ENCODE measurements at places on chromosomes 2 and 18.

- no peak for DNase-seq
Observed at GRCh38 chr2:17177088-17177487, 341.2 kb downstream of the RAD51AP2 start.

DNA sequence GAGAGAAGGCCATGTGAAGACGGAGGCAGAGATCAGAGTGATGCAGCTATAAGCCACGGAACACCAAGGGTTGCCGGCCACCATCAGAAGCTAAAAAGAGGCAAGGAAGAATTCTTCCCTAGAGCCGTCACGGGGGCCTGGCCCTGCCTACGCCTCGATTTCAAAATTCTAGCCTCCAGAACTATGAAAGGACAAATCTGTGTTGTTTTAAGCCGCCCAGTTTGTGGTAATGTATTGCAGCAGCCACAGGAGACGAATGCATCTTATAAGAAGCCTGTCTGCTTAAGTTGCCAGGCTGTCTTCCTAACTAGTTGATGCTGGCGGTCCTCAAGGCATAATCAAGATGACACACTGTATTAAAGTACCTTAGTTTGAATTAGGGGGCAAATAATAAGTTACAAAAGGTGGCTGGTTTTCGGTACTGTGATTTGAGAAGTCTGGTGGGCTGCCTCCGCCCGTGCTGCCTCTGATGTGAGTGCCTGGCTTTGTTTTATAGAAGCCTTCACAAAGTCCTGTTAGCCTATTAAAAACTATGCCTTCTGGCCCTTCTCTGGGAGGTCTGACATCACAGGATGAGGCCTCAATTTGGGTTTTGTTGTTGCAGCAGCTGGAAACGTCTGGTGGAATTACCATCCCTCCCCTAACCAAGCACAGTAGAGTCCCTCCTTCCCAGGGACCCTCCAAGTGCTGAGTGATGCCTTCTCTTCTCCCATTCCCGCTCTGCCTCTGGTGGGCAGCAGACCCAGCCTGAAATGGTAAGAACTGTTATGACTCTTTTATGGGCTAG is 53.6 kb downstream of the SRD5A2 start:
- DNase-seq, result no peak

DNA sequence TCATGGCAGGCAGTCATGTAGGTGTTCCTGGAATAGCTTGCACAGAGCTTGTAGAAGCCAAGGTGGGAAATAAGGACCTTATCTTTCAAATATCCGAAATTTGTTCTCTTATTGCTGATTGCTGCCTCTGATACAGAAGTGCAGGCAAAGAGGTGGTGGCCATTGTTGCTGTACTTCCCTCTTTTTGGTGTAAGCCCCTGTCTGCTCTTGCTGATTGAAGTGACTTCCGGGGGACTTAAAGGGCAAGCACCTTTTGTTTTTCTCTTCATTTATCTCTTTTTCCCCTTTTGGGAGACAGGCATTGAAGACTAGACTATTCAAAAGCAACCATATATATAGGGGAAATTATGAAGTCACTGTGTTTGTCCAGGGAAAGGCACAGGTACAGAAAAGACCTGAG is 131.6 kb upstream of the OTX1 start:
- DNase-seq, result no peak

- no peak for DNase-seq
Observed at GRCh38 chr2:453132-453531, 165.2 kb upstream of the ALKAL2 start.

DNA sequence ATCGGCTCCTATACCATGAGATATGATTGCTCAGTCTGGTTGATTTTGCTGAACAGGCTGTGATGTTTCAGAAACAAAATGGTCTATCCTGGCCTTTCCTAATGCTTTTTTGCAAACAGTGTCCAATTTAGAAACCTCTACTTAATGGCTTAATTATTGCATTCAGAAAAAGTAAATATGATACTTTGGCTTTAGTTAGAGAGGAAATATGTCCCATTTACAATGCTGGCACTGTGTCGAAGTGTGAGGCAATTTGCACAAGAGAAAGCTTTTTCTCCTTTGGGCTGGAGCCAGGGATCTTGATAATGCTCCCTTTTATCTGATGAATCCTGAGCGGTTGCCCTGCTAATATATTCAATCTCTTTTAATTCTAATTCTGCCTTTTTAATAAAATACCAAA is 418.9 kb downstream of the EPHA4 start:
- no peak for DNase-seq

GRCh38 chr18:65230311-65230710 is 520.5 kb upstream of the CDH7 start:
- DNase-seq, result no peak

- DNase-seq, result no peak
Observed at GRCh38 chr2:184178229-184178628, 420.1 kb upstream of the ZNF804A start.

DNA sequence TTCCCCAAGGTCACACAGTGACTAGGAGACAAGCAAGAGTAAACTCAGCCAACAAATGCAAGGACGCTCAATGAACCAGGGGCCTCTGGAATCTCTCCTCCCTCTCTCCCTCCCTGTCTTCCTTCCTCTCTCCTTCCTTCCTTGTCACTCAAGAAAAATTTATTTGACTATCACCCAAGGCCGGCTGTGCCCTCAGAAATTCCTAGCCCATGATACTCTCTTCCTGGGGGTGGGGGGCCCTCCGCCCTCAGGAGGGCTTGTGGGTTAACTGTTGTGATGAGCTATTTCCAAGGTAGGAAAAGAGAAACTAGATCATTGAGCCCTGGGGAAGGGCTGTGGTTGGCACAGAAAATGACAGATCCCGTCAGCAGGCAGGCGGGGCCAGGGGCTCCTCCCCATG is 21.7 kb downstream of the INHBB start:
- DNase-seq, result no peak

GRCh38 chr18:3451183-3451988 is 1.4 kb downstream of the TGIF1 start:
- peak; percentile 62 for DNase-seq

GRCh38 chr18:77457681-77458080 is 208.0 kb downstream of the GALR1 start:
- DNase-seq, result no peak

GRCh38 chr2:42336361-42336965 is 24.6 kb downstream of the COX7A2L start:
- DNase-seq, result no peak

DNA sequence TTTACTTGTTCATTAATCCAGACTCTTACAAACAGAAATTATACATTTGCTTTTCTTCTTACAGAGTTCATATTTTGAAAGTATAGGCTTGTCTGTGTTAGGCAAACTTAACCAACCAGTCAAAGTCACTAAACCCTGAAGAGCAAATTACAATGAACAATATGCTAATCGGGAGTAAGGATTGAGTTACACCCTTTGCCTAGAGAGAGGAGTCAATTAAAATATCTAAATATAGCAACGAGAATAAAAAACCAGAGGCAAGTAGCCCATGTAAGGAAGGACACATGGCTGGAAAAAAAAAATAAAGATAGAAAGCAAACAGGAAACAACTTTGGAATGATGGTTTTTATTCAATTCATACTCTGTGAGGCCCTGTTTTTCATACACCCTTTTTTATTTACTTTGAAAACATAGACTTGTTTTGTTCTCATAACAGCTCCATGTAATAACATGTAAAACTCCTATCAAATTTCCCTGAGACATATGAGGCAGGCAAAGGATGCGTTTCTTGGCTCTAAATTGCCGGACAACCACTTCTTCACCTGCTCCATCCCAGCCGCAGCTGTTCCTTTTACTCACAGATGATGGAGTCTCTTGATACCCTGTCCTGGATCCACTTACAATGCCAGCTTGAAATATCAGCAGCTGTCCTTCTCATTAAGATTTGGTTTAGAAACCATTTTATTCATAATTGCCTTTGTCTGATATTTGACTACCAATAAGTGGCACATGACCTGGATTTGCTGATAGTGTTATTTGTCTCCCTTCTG is 767.7 kb upstream of the GCFC2 start:
- DNase-seq, result no peak

DNA sequence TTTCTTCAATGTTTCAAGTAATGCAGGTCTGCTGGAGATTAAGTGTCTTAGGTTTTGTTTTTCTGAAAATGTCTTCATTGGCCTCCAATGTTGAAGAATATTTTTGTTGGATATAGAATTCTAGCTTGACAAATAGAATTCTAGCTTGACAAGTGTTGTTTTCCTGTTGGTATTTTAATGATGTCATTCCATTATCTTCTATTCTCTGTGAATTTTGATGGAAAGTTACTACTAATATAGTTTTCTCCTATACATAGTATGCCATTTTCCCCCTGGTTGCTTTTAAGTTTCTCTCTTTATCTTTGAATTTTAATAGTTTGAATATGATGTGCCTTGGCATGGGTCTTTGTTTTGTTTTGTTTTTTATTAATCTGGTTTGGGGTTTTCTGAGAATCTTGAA is 119.9 kb downstream of the RAPGEF4 start:
- DNase-seq, result no peak

DNA sequence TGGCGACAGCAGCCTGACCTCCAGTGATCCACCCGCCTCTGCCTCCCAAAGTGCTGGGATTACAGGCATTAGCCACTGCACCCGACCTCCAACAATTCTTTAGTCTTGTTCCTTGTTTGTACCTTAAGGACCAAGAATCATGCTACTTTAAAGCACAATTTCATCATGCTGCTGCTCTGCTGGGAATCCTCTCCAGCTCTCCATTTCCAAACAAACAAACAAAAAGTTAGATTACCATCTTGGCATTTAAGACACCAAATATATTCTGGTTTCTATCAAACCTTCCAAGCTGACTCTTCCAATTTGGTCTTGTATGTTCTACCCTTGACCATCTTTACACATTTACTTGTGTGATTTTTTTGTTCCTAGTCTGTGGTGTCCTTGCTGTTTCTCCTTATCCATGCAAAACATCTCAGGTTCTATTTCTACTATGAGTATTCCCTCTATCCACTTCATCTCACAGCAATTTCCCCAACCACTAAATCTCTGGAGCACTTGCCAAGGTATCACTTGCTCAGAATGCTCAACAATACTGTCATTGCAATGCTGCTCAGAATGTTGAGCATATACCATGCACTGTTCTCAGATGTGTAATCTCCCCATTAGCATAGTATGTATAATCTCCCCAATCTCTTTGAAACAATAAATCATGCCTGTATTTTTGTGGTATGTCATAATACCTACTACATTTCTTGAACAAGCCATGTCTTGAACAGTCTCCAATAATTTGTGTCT is 73.2 kb upstream of the GALNT5 start:
- DNase-seq, result no peak

- no peak for DNase-seq
Observed at GRCh38 chr2:107436281-107436680, 390.4 kb upstream of the RGPD4 start.

GRCh38 chr2:45979065-45979464 is 318.1 kb upstream of the EPAS1 start:
- DNase-seq, result no peak

DNA sequence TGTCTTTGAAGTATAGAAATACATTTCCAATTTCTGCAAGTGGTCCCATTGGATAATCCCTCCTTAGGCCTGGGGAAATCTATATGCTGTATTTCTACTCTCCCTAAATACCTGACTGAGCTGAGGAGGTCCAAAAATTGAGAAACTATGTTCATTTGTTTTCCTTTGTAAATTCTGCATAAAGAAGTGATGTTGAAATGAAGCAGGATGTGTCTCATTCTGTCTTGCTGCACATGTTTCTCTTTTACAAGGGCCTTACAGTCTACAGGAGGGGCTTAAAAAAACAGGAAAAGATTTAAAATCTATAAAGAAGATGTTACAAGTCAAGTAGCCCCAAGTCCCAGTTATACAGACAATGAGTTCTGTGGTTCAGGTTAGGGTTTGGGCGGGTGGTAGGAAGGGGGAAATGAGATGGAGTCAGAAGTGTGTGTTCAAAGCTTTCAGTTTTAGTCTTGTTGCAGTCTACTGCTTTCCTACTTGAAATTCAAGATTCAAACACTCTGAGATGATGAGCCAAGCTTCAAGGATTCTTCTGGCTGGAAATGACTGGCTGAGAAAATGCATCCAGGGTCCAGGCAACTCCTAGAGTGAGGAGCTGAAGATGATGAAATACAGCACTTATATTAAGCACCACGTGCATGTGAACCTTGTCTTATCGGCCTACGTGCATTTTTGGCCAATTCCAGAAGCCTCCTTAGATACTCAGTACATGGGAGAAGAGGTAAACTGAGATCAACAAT is 146.3 kb upstream of the CELF4 start:
- DNase-seq, result no peak

- DNase-seq, result no peak
Observed at GRCh38 chr2:104638859-104639202, 215.1 kb upstream of the POU3F3 start.

DNA sequence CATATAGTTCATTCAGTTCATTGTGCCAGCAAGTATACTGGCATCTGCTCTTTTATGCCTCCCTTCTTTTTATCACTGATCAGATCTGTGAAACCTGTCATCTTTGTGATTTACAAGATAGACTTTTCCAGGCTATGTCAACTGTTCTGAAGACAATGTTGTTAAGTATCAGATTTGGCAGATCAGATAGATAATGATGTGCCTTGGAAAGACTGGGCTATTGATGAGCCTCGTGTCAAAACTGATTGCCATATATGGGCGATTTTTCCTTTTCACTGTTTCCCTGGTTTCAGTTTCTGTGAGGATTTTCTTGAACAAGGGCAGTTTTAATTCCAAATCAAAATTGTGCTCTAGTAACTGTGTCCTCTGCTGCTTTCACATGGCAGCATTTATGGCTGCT is 26.6 kb downstream of the INSIG2 start:
- DNase-seq, result no peak

DNA sequence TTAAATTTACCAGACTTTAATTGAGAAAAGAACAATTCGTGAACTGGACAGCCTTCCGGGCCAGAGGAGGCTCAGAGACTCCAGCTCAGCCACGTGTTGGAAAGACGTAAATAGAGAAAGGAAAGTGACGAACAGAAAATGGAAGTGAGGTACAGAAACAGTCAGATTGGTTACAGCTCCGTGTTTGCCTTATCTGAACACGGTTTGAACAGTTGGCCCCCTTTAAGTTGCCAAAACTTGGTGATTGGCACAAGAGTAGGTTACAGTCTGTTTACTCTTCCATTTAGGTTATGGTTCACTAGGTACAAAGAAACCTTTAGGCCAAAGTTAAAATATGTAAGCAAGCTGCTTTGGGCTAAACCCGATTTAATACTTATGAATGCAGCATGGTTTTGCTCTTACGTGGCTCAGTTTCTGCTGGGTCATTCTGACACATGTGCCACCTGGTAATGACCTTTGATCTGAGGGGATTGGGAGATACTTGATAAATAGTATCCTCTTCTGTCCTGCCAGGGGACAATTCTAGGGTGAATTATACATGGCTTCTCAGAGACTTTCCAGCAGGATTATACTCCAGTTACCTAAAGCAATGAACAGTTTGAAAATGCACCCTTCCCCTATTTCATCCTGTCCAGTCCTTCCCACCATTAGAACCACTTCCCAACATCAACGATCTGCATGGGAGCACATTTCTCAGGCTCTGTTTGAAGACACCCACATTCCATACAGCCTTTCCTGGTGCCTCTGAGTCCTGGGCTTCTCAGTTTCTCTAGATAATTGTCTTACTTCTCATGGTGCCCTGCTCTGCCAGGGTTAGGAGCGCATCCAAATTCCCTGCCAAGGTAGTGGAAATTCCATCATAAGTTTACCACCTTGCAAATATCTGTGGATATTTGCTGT is 65.1 kb upstream of the TGIF1 start:
- DNase-seq, result no peak

All from HEK293T (cell line).